ENCODE measurements at places on chromosomes 1 and 21.
A peak's percentile ranks its signal among the peaks of the same experiment; 100 is the strongest.

- DNase-seq: no peak
Observed at GRCh38 chr1:88900883-88901282, 9.5 kb upstream of the GTF2B start.

GRCh38 chr1:203239526-203240305, 10.2 kb upstream of the CHIT1 start:
- no peak for DNase-seq

- DNase-seq: no peak
Observed at GRCh38 chr1:81660286-81660685, 140.4 kb upstream of the ADGRL2 start.

- no peak for DNase-seq
Observed at GRCh38 chr1:2801535-2802291, at the start of gene TTC34. Gene TTC34 (minus strand): TSS chr1:2801693. CDS start chr1:2800827, 866 bp downstream.

DNA sequence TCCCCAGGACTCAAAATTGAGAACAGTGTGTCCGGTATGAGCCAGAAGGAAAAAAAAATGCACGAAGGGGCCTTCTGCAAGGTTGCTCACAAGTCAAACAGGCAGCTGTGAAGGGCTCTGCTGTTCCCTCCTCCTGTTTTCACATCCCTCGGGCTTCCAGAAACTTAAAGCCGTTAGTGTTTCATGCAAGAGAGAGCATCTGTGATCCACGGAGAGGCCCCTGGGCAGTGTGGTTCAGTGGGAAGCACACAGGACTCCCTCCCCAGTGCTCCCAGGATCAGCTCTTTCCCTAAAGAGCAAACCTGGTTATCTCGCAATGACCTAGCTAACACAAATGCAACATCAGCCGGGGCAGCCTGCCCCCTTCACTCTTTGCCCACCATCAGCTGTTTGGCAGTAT, 2.9 kb upstream of the MATN1 start:
- DNase-seq: no peak

DNA sequence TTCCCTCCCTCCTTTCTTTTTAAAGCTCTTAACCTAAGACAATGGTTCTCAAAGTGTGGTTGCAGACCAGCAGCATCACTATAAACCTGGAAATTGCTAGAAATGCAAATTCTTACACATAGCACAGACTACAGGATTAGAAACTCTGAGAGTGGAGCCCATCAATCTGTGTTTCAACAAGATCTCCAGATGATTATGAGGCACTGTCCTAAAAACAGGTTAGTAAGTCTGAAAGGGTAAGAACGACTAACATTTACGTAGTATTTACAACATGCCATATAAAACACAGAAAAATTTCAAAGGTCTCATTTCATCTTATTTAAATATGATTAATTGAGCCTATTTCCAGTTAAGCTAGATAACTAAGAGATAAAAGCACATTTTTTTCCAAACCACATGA, 138.8 kb downstream of the COP1 start:
- DNase-seq: no peak

DNA sequence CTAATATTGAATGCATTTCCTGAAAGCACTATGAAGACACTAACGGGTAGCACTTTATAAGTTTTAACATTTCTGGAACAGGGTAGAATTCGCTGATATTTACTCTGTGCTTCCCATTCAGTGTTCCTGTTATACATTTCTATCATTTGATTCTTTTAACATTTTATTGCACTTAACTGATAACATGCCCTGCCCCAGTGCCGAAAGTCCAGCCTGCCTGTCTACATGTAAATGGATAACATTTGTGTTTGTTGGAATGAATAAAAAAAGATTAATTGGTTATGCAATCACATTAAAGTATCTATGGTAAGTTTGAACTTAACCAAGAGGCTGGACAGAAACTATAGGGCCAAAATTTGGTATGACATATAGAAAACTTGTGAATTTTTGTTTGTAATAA, 790.5 kb upstream of the TPTE start:
- DNase-seq: no peak

DNA sequence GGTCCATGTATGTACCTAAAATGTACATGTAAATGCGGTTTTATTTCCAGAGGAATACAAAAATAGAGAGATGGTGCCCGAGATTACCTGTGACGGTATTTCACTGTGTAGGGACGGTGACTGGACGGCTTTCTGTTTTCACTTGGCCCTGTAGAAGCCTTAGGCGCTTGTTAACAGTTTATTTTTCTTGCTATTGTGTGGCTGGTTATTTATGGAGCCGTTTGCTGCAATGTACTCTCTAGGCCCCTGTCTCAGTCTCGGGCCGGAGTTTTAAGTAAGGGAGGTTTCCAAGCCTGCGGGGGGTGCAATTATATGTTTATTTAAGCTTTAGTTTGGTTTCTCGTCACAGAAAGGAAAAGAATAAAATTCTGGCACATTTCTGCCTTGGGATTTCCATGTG, 413 bp downstream of the EFCAB7 start:
- no peak for DNase-seq

DNA sequence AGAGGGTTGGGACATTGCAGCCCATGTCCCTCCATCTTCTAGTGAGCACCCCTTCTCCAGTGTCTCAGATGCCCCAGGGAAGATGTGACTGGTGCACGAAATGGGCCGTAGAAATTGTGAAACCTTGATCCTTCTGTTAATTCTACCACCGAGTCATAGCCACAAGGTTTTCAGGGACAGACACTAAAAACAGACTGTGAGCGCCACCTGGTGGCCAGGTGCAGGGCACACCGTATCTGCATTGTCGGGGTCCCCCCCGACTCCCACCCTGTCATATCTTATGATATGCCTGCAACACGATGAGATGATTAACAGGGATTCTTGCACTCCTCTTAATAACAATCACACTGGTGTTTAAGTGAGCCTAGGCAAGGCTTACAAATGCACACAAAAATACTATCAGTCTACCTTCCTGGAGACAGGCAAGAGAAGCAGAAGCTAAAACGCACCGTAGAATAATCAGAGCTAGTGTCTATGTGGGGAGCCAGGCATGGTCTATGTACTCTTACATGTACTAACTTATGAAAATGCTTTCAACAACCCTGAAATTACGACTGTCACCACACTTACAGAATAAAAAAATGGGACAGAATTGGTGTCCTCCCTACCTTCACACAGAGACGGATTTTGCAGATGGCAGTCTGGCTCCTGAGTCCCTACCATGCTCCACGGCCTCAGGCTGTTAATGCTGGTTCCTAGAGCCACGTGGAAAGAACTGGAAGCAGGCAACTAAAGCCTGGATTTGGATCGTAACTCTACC, 57.9 kb downstream of the FHAD1 start:
- peak; percentile 65 for DNase-seq

- no peak for DNase-seq
Observed at GRCh38 chr1:169117014-169117413, 10.5 kb downstream of the ATP1B1 start.

GRCh38 chr1:3137111-3138100, 68.4 kb downstream of the PRDM16 start:
- DNase-seq: no peak

DNA sequence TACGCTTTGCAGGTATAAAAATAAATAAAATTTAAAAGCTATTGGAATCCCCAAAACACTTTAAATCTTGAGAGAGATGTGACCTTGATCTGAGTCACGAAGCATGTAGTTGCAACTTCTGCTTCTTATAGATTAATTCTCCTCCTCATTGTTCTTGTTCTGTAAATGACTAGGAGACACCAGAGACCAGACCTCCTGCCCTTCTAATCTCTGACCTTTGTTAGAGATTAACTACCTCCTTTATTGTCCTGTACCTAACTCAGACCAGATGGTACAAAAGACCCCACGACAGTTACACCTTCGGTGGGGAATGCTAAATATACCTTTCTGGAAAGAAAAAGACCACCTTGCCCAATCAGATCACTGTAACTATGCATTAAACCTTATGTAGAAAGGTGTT, 76.9 kb upstream of the NEK2 start:
- DNase-seq: no peak

DNA sequence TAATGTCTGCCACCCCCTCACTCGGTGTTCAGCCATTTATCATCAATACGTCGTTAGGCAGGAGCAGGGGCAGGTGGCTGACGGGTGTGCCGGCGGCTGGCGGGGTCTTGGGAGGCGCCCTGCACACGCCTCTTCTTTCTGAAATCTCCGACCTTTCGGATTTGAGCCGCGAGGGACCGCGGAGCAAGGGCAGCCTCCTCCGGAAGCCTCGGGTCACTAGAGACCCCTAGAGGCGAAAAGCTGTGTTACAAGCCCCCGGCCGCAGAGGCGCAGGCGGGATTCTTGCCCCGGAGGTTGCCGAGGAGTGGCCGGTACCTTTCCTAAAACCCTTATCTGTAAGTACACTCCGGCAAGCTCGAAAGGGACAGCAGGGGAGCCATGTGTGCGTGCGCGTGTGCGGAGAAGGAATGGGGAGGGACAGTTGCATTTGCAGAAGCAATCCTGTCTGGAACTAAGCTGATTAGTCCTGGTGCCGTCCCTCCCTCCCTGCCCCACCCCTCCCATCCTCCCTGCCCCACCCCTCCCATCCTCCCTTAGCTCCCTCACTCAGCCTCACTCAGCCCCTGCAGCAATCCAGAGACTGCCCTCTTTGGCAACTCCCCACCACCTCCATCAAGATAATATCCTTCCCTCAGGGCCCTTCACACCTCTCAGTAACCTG, 11.0 kb downstream of the BRINP2 start:
- DNase-seq: no peak

DNA sequence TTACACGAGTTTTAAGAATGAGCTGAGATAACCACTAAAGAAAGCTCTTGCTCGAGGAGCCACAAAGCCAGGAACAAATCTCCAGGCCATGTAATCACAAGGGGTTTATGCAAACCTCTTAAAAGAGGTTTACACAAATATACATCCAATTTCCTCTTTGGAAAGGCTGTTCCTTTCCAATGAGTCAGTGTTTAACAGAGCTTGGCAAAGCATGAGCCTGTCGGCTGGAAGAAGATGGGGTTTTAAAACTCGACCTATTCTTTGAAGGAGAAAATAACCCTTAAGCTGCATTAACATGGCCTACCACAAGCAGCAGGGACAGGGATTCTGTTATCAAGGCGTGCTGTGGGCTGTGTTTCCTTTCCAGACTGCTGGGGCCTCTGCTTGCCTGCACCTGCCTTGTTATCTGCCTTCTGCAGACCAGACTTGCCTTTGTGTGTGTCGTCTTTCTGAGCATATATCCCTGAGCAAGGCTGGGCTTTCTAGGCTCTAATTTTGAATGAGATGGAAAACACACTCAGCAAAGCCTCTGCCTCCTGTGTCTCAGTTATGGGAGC, 40.6 kb upstream of the CYP2J2 start:
- DNase-seq: no peak

DNA sequence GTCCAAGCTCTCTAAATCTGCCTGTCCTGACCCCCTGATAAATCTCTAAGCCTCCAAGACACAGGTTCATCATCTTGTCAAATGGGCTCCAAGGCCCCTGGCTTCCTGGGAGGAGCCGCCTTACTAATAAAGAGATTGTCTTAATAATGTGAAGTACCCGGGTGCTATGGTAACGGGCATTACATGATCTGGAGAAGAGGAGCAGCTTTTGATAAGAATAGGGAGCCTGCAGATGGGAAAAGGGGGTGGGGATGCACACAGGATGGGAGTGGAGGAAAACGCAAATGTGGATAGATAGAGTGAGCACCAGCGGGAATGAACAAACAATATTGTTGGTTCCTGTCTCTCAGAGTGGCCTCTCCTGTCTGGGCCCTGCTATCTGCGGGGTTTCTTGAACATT, 11.9 kb upstream of the RXRG start:
- no peak for DNase-seq

DNA sequence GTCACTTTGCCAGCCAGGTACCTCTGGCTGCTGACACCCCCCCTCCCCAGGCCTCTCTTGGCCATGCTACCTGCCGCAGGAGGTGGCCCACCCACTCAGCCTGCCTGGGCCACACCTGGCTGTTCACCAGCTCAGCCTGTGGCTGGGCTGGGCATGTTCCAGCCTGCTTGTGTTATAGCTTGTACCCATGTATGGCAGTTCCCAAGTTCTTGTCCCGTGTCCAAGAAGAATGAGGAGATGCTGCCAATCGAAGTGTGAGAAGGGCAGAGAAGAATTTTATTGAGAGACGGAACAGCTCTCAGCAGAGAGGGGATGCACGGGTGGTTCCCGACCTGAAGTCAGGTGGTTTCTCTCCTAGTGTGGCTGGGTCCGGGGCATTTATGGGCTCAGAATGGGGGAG, 3.9 kb upstream of the MMEL1 start:
- DNase-seq: no peak

DNA sequence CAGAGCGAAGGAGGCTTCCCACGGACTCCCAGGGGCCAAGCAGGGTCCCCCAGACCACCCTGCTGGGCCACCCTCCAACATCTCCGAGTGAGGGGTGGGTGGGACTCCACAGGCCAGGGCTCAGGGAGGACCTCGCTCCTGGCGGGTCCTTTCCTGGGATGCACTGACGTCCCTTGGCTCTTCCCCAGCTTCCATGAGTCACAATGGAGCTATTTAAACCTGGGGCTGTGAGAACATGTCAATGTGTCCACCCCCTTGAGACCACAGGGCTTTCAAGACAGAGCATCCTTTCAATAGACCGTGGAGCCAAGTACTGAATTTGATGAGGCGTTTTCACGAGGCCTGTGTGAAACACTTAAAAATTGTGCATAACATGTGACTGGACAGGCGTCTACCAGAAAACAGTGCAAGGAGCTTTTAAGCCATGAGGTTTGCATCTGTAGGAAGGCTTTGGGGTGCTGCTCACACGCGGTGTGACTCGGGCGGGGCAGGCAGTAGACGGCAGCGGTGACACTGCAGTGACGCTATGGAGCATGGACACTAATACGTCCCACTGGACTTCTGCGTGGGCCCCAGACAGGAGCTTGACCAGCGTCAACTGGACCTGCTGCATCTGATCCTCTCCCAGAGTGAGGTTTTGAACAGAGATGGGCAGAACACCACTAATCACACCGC, 24.1 kb upstream of the NPHP4 start:
- DNase-seq: no peak

DNA sequence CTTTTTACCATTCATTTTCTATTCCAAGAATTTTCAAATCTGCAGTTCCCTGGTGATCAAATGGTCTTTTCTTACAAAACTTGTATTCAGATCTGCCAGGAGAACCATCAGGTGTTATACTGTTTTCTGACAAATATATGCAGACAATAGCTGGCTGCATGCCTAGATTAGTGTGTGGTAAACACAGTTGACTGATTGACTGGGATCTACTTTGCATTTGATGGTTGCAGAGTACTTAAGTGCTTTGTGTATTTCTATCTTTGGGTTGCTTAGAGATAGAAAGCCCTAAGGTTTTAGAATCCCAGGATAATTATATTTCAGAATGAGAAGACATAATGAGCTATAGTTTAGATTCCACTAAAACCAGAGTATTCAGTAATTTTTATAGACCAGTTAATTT, 102.0 kb upstream of the CHODL start:
- DNase-seq: no peak

DNA sequence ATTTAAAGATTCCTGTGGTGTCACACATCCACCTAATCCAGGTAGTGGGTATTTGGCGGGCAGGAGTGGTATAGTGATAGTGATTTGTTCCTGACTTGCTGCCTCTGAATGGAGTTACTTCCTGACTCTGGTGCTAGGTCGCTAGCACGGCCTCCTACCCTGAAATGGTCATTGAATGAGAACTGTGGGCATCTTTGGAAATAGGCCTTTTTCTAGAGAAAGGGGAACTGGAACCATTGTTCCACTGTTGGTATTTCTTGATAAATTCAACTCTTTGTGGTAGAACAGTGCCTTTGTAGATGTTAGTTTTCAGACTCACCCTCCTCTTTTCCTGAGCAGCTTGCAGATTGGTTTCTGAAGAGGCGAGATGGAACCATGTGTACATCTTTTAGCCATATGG, 1.5 kb downstream of the QSOX1 start:
- DNase-seq: no peak

Data from stimulated activated CD4-positive, alpha-beta T cell treated with anti-CD3 and anti-CD28 coated beads, TNF-alpha, amount 100 ng/mL, for 1 hour (primary cell).